Mammary epithelial cell (primary cell): ENCODE measurements at places on chromosomes 5 and 9.

GRCh38 chr9:128191406-128192046 lies at the start of gene CIZ1:
TSS of gene CIZ1 (minus strand) at chr9:128191572. CDS start at chr9:128190857, 715 bp downstream.
- peak; percentile 63 for DNase-seq

- peak; percentile 44 for DNase-seq
These were observed 572.6 kb upstream of the CLINT1 start for GRCh38 chr5:158431369-158432029.

DNA sequence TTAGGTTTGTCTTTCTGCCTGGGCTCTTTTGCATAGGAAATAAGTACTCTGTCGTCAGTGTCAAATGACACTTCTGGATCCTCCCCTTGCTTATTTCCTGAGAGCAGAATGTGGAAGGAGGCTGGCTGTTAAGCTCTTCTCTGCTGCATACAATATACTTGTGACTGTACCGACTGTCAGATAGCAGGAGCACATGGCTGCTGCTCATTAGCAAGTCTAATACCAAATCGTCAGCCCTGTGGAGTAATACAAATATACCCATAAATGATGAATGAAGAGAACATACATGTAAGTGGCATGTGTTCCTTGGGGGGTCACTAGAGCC lies at the start of gene GPR151:
Gene GPR151, minus strand, starts transcription at position 40 of the 325 bp plus-strand sequence. CDS start 77 bp downstream, outside the sequence.
- no peak for DNase-seq

- no peak for DNase-seq
These were observed 553.8 kb downstream of the DTWD2 start for GRCh38 chr5:118434522-118434921.

DNA sequence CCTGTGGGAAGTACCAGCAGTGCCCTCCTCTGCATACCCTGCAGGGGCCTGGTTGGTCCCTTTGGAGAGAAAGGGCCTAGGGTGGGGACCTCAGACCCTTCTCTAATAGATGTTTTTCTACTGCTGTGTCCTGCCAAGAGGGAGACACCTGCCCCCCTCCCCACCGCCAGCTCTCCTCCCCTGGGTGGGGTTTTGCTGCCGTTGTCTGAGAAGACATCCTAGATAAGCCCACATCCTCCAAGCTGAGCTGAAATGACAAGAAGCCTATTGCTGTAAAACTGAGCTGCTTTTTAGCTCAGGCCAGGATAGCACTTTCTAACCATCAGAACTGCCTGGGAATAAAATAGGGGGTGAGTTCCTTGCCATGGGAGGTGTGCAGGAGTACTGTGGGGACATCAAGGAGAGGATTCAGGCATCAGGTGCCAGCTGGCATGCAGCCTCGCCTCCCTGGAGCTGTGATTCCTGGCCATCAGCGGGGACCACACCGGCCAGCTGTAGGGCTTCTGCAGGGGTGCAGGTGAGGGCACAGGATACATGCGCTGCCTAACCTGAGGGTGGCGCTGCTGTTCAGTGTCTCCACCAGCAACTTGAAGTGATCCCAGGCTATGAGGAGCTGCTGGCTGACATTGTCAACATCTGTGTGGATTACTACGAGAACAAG lies 37.9 kb downstream of the CYFIP2 start:
- DNase-seq, result no peak

DNA sequence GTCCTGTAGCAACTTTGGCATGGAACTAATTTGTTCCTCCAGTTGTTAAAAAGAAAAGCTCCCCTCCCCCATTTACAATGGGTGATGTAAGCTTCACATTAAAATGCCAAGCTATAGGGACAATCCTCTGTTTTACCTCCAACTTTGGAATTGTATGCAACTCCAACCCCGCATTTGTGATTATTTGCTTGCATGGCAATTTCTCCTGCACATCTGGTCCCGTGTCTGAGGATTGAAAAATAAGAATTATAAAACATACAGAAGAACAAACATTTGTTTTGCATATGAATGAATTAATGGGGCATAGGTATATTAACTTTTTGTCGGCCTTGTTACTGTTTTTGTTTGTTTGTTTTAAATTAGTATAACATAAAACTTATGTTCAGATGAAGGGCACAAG lies 17.2 kb downstream of the PCSK1 start:
- DNase-seq, result no peak

GRCh38 chr5:169003721-169004541 lies 297.0 kb downstream of the SLIT3 start:
- no peak for DNase-seq

DNA sequence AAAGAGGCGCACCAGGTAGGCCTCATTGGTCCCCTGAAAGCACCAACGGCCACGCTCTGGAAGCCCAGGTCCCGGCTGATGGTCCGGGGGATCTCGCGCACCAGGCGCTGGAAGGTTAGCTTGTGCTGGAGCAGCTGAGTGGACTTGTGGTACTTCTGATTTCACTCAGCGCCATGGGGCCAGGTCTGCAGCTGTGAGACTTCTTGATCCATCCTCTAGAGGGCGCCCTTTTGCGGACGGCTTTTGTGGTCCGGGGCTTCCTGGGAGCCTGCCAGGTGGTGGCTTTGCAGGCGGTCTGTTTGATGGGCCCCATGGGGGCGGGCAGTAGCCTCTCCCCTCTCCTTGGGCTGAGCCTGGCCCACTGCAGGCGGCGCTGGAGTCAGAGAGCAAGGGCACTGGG lies 10.4 kb downstream of the TAF11L12 start:
- no peak for DNase-seq

- no peak for DNase-seq
These were observed 6.0 kb downstream of the RASGEF1C start for GRCh38 chr5:180202939-180203573.

GRCh38 chr9:93224591-93224990 lies 40.7 kb downstream of the WNK2 start:
- DNase-seq, result peak; percentile 94
